ENCODE measurements at places on chromosomes 5 and 9. TPM values are rescaled to one million over a fixed set of nuclear protein-coding genes. Genes with fewer than 3 reads are reported as not detected.

The RARS1 gene
- 78.3 TPM for total RNA-seq

The SPATA31D1 gene
- not detected for total RNA-seq

The AIF1L gene
- total RNA-seq: 13.2 TPM

The SLC45A2 gene
- total RNA-seq: not detected

The GRXCR2 gene
- not detected for total RNA-seq

The SEMA6A gene
- total RNA-seq: 37.8 TPM

The CORO2A gene
- total RNA-seq: 38.8 TPM

The ATP10B gene
- total RNA-seq: 25.1 TPM

The CD14 gene
- 17.3 TPM for total RNA-seq

The FGF1 gene
- total RNA-seq: not detected

The PRDM9 gene
- not detected for total RNA-seq

The EQTN gene
- total RNA-seq: 0.44 TPM

Measured in ureter (tissue), 1 donor.